ENCODE measurements at places on chromosomes 13 and 19. TPM values are rescaled to one million over a fixed set of nuclear protein-coding genes. Genes with fewer than 3 reads are reported as not detected.
A peak's percentile ranks its signal among the peaks of the same experiment; 100 is the strongest.

DNA sequence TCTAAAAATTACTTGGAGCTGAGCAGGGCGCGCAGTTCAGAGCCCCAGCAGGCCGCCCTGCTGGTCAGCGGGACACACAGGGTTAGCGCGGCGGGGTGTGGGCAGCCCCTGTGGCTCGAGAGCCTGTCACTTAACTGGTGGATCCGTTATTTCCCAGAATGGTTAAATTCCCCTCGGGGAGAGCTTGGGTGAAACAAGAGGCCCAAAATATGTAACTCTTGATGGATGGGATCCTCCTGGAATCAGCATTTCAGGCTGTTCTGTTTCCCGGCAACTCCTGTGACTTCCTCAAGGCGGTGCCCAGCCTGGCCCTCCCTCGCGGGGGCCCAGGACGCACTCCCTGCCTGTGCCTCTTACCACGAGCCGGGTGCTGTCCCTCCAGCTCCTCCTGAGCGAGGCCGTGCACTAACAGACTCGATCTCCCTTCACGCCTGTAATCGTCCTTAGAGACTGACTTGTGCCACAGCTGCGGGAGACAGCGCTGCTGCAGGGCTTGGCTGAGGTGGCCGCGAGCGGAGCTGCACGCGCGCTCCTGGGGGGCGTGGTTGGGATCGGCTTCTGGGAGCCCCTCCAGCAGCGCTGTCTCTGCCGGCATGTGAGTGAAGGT is 9.7 kb downstream of the PTBP1 start:
- no peak for DNase-seq

ZIC2 gene
- total RNA-seq: not detected

DNA sequence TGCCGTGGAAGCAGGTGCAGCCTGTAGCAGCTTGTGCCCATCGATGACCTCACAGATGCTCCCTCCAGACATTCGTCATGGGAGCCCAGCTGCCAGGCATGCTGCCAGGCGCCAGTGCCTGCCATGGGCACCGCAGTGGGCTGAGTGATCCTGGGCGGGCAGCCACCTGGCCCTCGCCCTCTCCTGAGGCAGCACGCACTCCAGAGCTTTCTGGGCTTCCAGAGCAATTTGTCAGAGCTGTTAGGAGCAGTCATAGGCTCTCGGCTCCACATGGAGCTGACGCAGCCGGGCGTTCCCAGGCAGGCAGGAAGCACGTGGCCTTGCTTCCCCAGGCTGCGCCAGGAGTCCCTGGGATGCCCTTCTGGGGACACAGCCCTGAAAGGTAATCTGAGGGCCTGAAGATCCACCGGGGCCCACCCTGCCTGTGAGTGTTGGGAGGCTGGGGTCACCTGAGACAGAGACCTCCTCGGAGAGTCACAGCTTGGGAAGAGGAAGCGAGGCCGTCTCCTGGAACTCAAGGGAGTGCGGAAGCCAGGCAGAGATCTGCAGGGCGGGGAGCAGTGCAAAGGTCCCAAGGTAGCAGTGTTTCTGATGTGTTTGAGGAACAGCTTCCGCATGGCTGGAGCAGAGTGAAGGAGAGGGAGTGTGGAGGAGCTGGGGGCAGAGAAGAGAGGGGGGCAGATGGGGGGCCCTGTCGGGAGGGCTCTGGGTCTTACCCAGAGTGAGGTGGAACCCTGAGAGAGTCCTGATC is 50.6 kb downstream of the DPF1 start:
- DNase-seq: peak; percentile 33

NMRK2 gene
- total RNA-seq: not detected

DNA sequence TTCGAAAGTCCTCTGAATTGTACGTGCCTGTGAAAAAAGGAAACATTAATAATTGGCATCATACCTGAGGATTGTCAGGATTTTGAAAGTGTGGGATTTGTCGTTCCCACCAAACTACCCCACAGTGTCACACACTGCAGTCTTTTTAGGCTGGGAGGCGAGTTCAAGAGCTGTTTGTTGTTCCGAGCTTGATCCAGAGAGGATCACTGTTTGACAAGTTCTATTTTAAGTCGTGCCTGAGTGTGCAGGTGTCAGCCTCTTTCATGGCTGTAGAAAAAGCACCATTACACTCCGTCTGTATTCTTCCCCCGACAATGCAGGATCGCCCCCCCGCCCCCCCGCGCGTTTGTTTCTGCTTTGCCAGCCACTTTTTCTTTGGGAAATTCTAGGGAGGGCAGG is 635 bp upstream of the NBEA start:
- DNase-seq: no peak

DNA sequence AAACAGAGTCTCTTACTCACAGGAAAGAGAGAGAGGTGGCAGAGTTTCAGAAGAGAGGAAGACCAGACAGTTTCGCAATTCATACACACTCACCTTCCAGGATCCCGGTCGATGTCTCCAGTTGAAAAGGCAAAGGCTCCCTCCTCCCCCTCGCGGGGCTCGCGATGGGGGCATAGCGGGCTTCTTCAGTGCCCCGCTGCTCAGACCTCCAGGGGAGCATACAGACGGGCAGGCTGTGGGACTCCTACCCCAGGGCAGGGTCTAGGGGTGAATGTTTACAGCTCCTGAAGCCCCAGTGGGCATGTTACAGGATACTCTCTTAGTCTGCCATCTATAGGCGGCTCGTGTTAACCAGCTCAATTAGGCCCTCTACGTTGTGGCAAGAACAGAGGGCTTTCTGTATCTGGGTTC is 139.2 kb downstream of the SLITRK5 start:
- no peak for DNase-seq

DOHH gene
- 8.3 TPM for total RNA-seq

CBLC gene
- total RNA-seq: not detected

CYSLTR2 gene
- 3.7 TPM for total RNA-seq

PLIN5 gene
- 2.2 TPM for total RNA-seq

DNA sequence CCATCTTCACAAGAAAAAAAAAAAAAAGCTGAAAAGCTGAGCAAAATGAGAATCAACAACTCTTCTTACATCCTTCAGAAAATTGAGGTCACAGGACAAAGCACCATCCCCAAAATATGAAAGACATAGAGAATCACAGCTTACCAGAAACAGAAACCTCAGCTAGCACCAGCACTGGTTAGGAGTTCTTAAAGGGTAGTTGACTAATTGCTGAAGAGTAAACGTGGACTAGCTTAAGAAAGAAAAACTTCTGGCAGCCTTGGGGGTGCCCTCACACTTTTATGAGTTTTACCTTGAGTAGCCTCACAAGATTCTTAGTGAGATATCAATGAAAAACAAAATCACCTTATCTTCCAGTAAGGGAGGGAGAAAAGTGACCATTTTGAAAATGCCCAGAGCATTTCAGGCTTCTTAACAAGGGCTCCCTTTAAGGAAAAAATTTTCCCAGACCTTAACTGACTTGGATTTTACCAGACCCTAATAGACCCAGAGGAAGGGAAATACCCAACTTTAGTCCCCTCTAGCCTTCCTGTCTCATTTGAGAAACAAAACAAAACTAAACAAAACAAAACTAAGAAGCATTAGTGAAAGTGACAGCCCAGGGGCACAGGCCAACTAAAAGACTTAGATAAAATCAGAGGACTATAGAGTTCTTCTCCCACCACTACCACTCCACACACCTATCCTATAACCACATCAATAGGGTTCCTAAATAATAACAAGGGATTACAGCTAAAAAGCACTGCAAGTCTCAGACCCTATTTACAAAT is 888.6 kb downstream of the DIAPH3 start:
- no peak for DNase-seq

- no peak for DNase-seq
These were observed 16.6 kb downstream of the GPI start for GRCh38 chr19:34381399-34382251.

GRCh38 chr19:29483641-29483920 is 42.2 kb upstream of the VSTM2B start:
- no peak for DNase-seq

PODNL1 gene
- total RNA-seq: not detected

PGLYRP2 gene
- 0.91 TPM for total RNA-seq

GRCh38 chr19:2457394-2458037 is 757 bp upstream of the LMNB2 start:
- no peak for DNase-seq

DNA sequence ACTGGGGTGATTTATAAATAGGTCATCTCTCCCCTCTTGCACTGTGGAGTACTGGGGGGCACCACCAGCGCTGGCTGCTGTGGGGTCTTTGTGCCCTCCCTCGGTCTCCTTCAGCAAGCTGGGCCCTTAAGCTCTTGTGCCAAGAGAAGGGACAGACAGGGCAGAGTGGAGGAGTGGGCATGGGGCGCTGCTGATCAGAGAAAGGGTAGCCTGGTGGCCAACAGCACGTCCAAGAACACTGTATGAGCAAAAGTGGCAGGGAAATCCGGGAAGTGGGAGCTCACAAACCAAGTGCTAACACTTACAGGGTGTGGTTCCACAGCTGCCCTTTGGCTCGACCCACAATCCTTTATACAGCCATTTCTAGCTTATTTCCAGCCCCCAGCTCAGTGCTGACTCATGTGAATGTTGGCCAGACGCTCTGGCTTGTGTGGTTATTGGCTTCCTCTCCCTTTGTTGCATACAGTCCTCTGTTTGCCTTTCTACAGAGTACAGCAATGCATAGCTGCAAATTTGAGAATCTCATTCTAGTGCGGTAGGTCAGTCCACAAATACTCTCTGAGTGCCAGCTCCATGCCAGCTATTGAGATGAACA is 298.8 kb downstream of the SHISA2 start:
- no peak for DNase-seq

- no peak for DNase-seq
These were observed 41.2 kb upstream of the KCTD4 start for GRCh38 chr13:45242070-45242469.

DNA sequence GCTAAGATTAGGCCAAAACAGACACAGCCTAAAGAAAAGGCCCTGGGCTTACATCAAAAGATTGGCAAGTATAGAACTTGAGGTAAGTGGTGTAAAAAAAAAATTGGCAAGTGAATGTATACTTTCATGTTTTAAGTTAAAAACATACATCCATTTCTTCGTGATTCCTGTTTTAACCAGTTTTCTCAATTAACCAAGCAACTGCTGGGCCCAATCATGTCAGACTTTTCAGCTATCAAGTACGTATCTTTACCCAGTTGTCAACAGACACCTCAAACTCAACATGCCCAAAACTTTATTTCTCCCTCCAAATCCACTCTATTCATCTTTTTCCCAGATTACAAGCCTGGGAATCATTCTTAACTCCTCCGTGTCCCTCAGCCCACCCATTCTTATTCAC is 1.0 kb downstream of the PCID2 start:
- no peak for DNase-seq

DNA sequence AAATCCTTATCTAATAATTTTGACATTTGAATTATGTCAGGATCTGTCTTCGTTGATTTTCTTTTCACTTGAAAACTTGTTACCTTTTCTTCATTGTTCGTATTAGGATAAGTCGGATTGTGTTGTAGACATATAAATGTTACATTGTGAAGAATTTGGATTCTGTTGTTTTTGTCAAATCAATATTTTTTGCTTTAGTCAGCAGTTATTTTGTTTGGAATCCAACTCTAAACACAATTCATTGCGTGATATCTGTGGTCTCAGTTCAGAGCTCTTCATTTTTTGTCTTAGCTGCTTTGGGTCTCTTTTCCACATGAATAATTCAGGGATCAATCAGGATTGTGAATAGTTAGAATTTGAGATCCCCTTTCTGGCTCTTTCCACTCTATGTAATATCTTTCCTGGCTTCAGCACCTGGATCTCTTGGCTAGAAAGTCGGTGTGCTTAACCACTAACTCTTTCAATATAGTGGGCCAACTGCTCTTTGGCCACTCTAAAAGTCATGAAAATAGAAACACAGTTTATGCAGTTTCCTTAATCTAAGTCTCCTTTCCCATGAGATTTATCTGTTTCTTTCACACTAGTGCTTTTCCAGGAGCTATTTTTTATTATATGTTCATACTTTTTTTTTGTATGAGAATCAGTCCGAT is 2494.2 kb upstream of the PCDH20 start:
- no peak for DNase-seq

- no peak for DNase-seq
These were observed 616.6 kb downstream of the FGF9 start for GRCh38 chr13:22287343-22287920.

DNA sequence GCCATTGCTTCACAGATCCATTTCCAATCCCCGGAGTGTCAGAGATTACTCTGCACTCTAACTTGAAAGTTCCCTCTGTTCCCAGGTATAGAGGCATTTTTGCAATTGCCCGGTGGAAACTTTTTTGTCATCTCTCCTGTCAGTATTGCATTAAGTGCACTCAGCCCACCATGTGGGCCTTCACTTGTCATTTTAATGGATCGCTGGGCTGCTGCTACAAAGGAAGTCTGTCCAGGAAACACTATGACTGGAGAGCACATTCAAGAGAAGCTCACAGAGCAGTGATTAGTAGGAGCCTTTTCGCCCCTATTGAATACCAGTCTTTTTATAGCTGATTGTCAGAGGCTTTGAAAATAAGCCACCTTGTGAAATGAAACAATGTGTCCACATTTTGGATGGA is 180.9 kb downstream of the B3GLCT start:
- no peak for DNase-seq

NLRP11 gene
- total RNA-seq: not detected

GRCh38 chr13:48528720-48529119 is 4.2 kb downstream of the RCBTB2 start:
- DNase-seq: peak; percentile 2

DNA sequence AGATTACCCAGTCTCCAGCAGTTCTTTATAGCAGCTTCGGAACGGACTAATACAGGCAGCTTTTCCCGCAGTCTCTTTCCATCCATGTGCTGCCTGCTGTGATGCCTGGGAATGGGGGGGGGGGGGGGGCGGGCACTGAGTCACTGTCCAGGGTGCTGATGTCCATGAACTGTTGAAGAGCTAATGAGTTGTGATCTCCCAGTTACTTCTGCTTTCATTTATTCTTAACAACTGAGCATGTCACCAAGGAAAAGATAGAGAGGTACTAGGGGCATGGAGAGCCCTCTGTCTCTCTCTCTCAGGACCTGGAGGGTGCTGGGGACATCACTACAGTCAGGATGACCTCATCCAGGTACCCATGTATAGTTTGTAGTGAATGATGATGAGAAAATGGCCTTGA is 20.3 kb upstream of the CEACAM1 start:
- no peak for DNase-seq

ZNF221 gene
- 3.2 TPM for total RNA-seq

GRCh38 chr19:1774989-1775772 is 21.9 kb downstream of the ONECUT3 start:
- peak; percentile 16 for DNase-seq

ACTMAP gene
- 5.5 TPM for total RNA-seq

DNA sequence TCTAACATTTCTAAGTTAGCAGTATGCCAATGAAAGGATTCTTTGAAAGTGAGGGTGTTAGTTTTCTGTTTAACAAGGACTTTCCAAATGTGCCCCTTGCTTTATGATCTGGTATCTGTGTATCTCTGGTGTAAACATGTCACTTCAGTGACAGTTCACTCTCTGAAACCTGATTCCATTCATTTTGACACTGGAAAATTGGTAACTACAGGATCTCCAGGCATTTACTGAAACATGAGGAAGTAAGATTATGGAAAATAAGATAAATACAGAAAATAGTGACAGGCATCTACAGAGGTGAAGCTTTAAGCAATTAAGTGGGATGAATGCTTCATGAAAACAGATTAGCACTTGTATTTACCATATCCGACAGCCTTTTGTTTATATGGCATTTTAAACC is 101.6 kb upstream of the MYO16 start:
- no peak for DNase-seq
